ENCODE measurements at places on chromosomes 1 and 21.

DNA sequence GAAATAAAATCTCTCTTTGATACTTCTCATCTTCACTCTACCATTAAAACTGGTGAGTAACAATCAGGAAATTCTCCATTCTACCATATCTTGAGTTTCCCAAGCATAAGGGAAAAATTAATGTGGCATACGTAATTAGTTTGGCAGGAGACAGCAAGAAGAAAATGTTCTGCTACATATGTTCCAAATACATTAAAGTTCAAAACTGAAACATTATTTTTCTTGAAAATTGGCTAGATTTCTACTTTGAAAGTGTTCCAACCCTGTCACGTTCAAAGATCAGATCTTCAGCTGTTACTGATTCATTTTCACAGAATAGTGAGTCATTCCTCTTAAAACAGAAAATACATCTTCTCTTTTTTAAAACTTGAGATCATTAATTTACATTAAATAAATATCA lies 48.5 kb downstream of the PIGK start:
- DNase-seq = no peak

GRCh38 chr1:15558516-15558915 lies 26.3 kb downstream of the AGMAT start:
- no peak for DNase-seq

- no peak for DNase-seq
Measured at GRCh38 chr1:114314576-114314975, 160.9 kb upstream of the SYT6 start.

GRCh38 chr1:157359314-157360022 lies 192.8 kb downstream of the FCRL5 start:
- DNase-seq = no peak

DNA sequence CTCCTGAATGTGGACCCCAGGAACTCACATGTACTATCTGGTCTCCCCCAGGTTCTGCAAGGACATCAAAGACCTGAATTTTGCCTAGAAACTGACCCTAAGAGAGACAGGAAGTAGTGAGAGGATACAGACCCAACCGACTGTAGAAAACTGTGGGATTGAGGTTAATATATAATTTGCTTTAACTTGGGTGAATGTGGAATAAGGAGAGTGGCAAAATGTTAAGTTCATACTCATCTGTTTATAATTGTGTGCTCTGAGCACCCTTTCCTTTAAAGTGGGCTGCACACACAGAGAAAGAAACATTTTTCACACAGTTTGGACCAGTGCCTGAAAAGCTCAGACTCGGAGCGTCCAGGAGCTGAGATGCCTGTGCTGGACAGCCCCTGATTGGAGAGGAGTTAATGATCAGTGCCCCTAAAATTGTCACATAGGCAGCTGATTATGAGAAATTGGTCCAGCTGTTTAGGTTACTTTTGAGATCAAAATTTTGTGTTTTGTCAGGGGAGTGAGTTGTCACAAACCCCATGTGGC lies 37.2 kb downstream of the ROR1 start:
- DNase-seq = no peak

- no peak for DNase-seq
Measured at GRCh38 chr1:67700692-67701410, 15.8 kb downstream of the GADD45A start.

- DNase-seq = no peak
Measured at GRCh38 chr1:46411601-46412341, 17.7 kb downstream of the FAAH start.

GRCh38 chr1:25797939-25798338 lies 2.1 kb upstream of the SELENON start:
- DNase-seq = no peak

GRCh38 chr1:235597867-235598553 lies 51.6 kb downstream of the GNG4 start:
- no peak for DNase-seq

DNA sequence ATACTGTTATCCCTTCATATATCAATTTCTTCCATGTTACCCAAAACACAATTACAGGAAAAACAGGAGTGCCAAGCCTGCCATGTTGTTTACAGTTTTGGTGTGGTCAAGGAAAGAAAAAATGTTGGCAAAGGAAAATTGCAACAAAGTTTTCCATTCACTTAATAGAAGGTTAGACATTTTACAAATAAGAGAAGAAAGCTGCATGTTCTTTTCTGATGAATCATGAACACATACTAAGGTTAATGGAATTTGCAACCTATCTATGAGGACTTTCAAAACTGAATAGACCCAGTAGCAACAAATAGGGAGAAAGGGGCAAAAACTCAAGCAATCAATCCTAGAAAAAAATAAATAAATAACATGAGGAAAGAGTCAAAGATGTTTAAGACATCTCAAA lies 556.7 kb downstream of the DPYD start:
- DNase-seq = no peak

DNA sequence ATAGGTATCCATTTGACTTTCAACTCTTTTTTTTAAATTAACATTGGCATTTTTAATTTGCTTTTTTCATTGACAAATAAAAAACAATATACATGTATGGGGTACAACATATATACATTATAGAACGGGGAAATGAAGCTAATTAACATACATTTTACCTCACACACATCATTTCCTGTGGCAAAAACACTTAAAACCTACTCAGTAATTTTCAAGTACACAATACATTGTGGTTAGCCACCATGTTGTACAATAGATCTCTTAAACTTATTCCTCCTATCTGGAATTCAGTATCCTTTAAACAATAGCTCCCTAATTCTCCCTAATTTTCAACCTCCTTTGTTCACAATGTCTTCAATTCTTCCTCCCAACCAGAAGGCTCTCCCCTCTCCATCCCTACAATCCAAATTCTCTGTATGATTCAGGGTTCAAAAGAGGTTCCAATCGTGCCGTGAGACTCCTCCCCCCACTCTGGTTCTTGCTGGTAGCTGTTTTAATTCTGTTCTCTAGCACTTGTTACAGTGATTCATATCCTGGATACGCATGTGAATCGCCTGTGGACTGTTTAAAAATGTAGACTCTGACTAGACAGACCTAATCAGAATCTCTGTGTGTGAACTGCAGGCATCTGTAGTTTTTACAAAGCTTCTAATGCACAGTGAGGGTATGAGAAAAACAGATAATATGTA lies 87.6 kb upstream of the DUSP10 start:
- no peak for DNase-seq

GRCh38 chr1:40393173-40393572 lies 19.6 kb downstream of the SMAP2 start:
- no peak for DNase-seq

GRCh38 chr21:25562660-25563059 lies 44.6 kb downstream of the MRPL39 start:
- DNase-seq = no peak

DNA sequence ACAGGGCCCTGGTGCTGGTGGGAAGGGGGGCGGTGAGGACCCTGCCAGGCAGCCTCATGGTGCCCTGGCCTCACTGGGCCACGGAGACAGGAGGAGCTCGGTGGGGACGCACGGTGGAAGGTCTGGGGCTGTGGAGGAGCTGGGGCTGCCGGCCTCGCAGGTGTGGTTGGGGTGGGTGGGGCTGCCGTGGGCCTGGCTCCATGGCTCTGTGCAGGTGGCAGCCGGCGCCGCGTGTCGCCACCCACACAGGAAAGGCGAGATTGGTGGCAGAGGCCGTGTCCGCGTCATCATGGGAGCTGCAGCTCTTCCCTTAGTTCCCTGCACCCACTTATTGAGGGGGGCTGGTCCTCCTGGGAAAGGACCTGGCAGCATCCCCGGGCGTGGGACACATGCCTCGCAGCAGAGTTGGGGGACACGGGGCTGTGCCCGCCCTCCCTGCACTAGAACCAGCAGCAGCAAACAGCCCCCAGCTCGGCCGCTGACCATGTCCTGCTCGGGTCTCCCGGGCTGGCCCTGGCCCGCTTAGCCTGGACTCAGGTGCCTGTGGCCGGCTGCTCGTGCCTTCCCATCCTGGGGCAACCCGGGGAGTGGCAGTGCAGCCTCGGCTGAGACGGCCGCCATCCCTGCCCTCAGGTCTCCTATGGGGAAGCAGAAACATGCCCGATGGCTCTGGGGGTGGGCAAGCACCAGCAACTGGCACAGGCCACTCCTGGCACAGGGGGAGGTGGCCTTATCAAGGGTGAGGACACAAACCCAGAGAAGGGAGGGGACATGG lies 7.5 kb upstream of the TTC34 start:
- no peak for DNase-seq

- DNase-seq = no peak
Measured at GRCh38 chr1:174989536-174990220, 10.1 kb upstream of the CACYBP start.

- DNase-seq = peak; percentile 77
Measured at GRCh38 chr1:181936768-181937581, 124.5 kb downstream of the ZNF648 start.

DNA sequence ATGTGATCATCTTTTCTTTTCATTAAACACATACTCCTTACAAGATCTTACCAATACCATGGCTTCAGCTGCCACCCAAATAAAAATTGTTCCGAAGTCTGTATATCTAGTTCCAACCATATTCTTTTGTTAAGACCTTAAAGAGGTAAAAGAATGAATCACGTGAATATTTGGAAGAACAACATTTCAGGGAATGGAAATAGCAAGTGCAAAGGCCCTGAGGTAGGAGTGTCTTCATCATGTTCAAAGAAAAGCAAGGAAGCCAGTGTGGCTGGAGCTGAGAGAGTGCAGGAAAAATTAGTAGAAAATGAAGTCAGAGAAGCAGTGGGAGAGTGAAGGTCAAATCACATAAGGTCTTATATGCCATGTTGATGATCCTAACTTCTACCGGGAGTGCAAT lies 50.9 kb downstream of the SLAMF6 start:
- no peak for DNase-seq

- DNase-seq = no peak
Measured at GRCh38 chr1:195878478-195878877, 729.8 kb downstream of the KCNT2 start.

DNA sequence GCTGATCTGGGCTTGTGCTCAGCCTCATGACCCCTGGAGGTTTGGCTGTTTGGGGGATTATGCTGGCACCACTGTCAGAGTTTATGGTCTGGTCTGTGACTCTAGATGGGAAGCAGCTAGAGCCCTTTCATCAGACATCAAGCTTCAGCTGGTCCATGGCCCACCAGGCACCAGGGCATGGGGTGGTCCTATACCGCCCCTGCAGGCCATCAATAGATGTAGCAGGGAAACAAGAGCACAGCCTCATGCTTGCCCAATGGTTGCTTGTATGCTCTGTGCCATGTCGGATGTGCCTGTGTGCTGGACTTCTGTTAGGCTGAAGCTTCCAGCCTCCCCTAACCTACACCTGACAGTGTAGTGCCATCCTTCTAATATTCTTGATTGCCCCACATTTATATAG lies 71.1 kb upstream of the CD34 start:
- DNase-seq = no peak

- DNase-seq = no peak
Measured at GRCh38 chr1:209160230-209160629, 423.3 kb upstream of the CAMK1G start.

GRCh38 chr1:14774225-14774624 lies 175.7 kb downstream of the KAZN start:
- no peak for DNase-seq

DNA sequence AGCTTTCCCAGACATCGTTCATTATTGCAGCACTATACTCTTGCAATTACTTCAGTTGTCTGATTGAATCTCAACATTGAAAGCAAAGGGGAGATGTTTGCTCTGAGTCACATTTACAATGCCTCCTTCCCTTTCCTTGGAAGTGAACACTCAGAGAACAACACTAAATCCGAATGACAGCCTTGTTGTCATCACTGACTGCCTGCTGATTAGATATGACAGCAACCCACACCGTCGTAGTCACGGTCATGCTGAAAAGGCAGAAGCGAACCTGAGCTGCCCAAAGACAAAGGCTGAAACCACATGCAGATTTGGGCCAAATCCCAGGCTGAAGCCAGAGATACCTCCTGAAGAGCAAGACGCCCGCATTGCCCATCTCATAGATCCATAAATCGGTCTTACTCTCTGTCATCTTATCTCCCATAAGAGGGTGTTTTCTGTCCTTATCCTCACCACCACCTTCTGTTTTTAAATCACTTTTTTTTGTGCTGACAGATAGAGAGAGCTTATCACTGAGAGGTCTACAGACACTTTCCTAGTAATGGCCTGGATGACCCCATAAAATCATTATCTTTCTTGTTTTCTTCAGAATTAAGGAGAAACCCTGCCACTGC lies 47.5 kb downstream of the TMCO4 start:
- no peak for DNase-seq

DNA sequence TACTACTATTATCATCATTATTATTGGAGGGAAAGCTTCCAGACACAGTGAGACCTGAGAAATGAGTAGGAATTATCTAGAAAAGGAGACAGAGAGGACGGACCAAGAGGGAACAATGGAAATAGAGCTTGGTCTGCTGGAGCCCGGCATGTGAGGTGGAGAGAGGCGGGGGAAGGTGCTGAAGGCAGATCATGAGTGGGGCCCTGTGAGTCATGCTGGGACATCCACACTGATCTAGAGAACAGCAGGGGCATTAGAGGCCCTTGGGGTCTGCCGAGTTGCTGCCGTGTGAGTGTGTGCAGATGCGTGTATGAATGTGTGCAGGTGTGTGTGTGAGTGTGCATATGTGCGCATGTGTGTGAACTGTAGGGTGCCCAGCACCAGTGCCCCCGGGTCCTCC lies 65.7 kb downstream of the TMCO4 start:
- DNase-seq = no peak

DNA sequence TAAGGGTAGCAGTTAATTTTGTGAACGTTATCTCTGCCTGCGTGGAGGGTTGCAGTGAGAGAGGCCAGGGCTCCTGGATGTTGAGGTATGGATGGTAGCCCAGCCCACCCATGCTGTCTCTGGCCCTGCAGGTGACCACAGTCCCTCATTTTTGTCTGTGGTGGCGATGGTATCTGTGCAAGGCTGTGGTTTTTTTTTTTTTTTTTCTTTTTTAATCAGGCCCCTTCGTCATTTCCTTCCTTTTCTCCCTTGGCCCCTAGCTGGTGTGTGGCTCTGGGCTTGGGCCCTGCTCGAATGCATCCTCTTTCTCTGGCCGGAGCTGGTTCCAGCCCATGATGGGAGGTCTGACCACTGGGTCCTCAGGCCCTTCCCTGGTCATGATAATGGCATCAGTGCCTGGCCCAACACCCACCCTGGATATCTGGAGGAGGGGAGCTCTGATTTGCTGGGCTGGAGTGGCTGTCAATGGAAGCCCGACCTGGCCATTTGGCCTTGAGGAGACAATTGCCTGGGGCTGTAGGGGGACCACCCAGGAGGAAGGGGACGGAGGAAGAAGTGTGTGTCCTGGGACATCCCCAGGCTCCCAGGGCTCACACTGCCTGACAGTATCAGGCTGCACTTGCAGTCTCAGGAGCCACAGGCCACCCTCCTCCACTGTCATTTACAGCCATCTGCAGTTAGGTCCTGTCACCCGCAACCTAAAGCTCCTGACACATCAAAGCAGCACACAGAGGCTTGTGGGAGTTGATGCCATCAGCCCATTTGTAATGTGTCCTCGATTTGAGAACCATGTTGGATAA lies 8.1 kb upstream of the RNF187 start:
- DNase-seq = no peak

DNA sequence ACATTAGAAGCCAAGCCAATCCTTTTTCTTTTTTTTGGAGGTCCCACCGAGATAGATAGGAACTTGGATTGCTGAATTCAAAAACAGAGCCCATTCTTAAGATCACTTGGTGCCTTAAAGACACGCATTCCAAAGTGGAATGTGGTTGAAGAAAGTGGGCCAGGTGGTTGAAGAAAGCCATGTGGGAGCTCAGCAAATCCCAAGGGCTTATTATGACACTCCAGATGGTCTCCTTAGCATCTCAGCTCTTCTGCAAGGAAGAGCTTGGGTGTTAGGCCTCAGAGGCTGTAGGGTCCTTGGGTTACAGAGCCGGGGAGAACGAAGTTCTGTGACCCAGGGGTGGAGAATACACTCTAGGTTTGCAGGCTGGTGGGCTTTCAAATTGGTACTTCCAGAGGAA lies 13.5 kb downstream of the TOR3A start:
- no peak for DNase-seq

Data from NCI-H1048 (cell line).